B cell (primary cell): ENCODE measurements at places on chromosomes 11 and 22. TPM values are rescaled to one million over a fixed set of nuclear protein-coding genes. Genes with fewer than 3 reads are reported as not detected.

DNA sequence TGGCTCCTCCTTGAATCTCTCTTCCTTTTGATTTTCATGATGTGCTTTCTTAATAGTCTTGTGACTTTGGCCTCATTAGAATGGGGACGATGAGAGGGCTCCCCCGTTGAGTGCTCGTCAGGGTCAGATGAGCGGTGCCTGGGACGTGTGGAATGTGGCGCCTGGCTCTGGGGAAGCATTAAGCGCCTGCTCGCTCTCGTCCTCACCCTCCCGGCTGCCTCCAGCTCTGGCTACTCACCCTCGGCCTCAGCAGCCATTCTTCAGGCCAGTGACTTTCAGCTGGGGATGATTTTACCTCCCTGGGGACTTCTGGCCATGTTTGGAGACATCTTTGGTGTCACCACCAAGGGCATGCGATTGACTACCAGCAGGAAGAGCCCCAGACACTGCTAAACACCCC, 69.7 kb downstream of the RPS6KA4 start:
- H3K4me3 ChIP-seq, result no peak overlapping the region
- no peak for DNase-seq
- no peak overlapping the region for H3K27ac ChIP-seq
- no peaks in the 10 kb centered on the region for H3K36me3 ChIP-seq
- no peaks in the 10 kb centered on the region for H3K4me1 ChIP-seq
- H3K27me3 ChIP-seq, result no peaks in the 10 kb centered on the region

DNA sequence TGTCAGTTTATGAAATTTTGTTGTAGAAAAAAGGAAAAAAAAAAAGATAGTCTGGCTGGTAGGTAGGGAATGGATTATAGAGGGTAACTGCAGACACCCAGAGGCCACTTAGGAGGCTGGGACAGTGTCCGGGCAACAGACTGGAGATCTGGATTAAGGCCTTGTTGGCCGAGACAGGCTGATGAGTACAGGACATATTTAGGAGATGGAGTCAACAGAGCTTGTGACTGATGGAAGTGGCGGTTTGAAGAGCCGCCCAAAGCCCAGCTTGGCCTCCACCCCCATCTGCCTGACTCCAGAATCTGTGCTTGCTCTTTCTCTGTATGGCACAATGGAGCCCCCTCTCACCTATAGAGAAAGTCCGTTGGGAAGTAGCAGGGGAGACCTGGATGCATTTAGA, 7.6 kb downstream of the PLEKHB1 start:
- DNase-seq, result no peak
- no peak overlapping the region for H3K4me3 ChIP-seq
- H3K27me3 ChIP-seq, result no peaks in the 10 kb centered on the region
- H3K36me3 ChIP-seq, result no peaks in the 10 kb centered on the region
- no peak overlapping the region for H3K27ac ChIP-seq
- no peaks in the 10 kb centered on the region for H3K4me1 ChIP-seq

- no peaks in the 10 kb centered on the region for H3K27me3 ChIP-seq
- H3K36me3 ChIP-seq, result no peaks in the 10 kb centered on the region
- H3K27ac ChIP-seq, result no peak overlapping the region
- no peaks in the 10 kb centered on the region for H3K4me1 ChIP-seq
- H3K4me3 ChIP-seq, result no peak overlapping the region
Measured at GRCh38 chr11:62909107-62909894, 11.9 kb downstream of the CHRM1 start.

The GDPD4 gene
- not detected in 2 replicates for polyA plus RNA-seq

DNA sequence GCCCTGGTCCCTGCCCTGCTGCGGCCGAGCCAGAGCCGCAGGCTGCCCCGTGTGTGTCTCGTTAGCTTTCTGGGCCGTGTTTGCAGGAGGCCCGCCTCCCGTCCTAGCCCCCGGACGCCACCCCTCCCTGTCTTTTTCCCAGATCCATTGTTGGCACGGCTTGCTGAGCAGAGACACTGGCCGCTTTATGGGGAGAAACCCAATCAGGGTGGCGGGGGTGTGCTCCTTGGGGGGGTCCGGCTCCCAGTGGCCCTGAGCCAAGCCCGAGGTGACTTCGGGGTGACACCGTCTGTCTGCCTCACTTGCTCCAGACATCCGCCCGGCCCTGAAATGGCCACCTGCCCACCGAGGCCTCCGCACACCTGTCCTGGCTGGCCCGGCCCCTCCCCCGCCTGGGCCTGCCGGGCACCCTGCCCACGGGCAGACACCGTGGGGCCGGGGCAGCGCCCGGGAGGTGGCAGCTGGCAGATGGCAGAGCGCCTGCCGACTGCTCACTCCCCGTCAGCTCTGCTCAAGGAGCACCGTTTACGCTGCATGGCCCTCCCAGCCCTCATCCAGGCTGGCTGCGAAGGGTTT, 43.1 kb upstream of the PPARA start:
- H3K4me3 ChIP-seq, result no peak overlapping the region
- H3K27ac ChIP-seq, result no peak overlapping the region
- H3K36me3 ChIP-seq, result no peaks in the 10 kb centered on the region
- no peaks in the 10 kb centered on the region for H3K27me3 ChIP-seq

- H3K27ac ChIP-seq, result no peak overlapping the region
- H3K36me3 ChIP-seq, result no peaks in the 10 kb centered on the region
- no peak for DNase-seq
- no peaks in the 10 kb centered on the region for H3K27me3 ChIP-seq
- H3K4me1 ChIP-seq, result no peaks in the 10 kb centered on the region
Measured at GRCh38 chr11:111059726-111060125, 185.8 kb upstream of the POU2AF2 start.

DNA sequence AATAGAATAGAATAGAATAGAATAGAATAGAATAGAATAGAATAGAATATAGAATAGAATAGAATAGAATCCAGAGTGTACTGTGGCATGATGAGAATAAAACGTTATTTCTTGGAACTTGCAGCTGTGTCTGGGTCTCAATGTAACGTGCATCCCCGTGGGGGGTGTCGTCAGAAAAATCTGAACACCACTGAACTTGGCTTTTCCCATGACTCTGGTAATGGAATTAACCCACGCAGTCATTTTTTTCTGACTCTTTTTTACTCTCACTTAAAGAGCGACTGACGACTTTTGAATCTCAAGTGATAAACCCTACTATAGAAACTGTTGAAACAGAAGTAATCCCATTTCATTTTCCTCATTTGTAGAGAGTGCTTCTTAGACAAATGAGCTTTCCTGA, 92.4 kb upstream of the BID start:
- no peak overlapping the region for H3K27ac ChIP-seq
- H3K4me1 ChIP-seq, result no peaks in the 10 kb centered on the region
- no peak for DNase-seq

The CNTN5 gene
- polyA plus RNA-seq, result not detected in 2 replicates

The MS4A3 gene
- not detected in 2 replicates for polyA plus RNA-seq

GRCh38 chr11:92306966-92307510, 82.4 kb downstream of the FAT3 start:
- no peaks in the 10 kb centered on the region for H3K27me3 ChIP-seq
- no peak overlapping the region for H3K4me3 ChIP-seq
- no peak overlapping the region for H3K27ac ChIP-seq
- no peak for DNase-seq

DNA sequence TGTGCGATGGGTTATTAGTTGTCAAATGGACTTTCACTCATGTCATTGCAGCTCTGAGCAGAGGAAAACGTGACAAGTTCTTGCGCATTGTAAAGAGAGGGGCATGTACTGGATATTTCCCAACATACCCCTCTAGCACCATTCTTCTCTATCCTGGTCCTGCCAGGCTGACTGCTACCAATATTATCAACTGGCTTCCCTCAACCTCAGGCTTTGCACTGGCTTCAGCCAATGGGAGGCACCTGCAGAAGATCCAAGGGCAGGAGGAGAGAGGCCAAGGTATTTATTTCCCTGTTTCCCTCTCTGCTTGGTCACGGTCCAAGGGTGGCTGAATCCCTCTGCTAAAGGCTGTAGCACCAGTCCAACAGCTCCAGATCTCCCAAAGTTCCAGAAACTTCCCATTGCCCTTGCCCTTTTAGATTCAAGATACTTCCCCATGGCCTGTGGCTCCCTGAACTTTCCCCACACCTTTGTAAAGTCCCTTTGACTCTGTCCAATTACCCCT, 175.6 kb upstream of the NECTIN1 start:
- no peaks in the 10 kb centered on the region for H3K36me3 ChIP-seq
- H3K4me3 ChIP-seq, result no peak overlapping the region
- no peaks in the 10 kb centered on the region for H3K4me1 ChIP-seq

- DNase-seq, result no peak
- H3K4me3 ChIP-seq, result no peak overlapping the region
- no peaks in the 10 kb centered on the region for H3K27me3 ChIP-seq
- no peaks in the 10 kb centered on the region for H3K4me1 ChIP-seq
- H3K36me3 ChIP-seq, result no peaks in the 10 kb centered on the region
- no peak overlapping the region for H3K27ac ChIP-seq
Measured at GRCh38 chr11:126403658-126404057, 48.2 kb downstream of the ST3GAL4 start.

- no peak overlapping the region for H3K27ac ChIP-seq
- H3K4me3 ChIP-seq, result no peak overlapping the region
- H3K27me3 ChIP-seq, result peaks cover 14% of the 10 kb centered on the region
- no peak for DNase-seq
Measured at GRCh38 chr11:124832571-124832970, 32.4 kb upstream of the MSANTD2 start.

DNA sequence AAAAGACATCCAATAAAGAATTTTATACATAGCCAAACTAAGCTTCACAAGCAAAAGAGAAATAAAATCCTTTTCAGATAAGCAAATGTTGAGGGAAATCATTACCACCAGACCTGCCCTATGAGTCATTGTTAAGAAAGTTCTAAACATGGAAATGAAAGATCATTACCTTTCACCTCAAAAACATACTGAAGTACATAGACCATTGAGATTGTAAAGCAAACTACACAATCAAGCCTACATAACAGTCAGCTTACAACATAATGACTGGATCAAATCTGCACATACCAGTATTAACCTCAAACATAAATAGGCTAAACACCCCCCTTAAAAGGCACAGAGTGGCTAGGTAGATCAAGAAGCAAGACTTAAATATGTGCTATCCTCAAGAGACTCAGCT, 501.0 kb upstream of the LUZP2 start:
- H3K27me3 ChIP-seq, result no peaks in the 10 kb centered on the region
- H3K4me1 ChIP-seq, result no peaks in the 10 kb centered on the region

DNA sequence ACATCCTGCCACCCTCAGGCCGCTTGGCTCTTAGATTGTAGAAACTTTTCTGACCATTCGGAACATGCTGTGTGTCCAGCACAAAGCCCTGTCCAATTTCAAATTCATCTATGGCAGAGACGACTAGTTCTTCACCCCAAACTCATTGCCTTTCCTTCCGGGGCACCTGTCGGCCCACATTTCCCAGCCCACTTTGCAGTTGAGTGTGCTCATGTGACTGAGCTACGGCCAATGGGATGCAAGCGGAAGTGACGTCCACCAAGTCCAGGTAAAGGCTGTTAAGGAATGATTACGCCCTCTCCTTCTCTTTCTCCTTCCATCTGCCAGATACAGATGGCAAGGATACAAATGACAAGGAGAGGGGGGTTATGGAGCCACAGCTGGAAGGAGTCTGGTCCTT, 32.5 kb downstream of the SYT13 start:
- no peaks in the 10 kb centered on the region for H3K27me3 ChIP-seq
- no peaks in the 10 kb centered on the region for H3K36me3 ChIP-seq
- no peak overlapping the region for H3K27ac ChIP-seq
- no peak for DNase-seq
- H3K4me3 ChIP-seq, result no peak overlapping the region
- H3K4me1 ChIP-seq, result no peaks in the 10 kb centered on the region

The IGSF22 gene
- 0.36 and 0.91 TPM in 2 replicates for polyA plus RNA-seq

DNA sequence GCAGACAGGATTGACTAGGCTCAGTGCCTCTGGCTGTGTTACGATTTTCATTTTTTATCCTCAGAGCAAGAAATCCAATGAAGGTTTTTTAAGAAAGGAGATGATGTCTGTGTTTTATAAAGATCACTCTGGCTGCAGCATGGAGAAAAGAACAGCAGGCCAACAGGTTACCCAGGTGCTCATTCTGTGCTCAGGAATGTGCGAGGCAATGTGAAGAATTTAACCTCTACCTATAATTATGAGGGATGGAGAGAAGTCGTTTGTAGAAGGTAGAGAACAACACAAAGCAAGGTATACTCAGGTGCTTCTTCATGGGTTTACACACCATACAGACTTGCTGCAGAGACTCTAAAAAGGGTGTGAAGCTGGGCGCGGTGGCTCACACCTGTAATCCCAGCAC, 10.0 kb upstream of the RTCB start:
- no peaks in the 10 kb centered on the region for H3K36me3 ChIP-seq
- no peaks in the 10 kb centered on the region for H3K4me1 ChIP-seq
- H3K27me3 ChIP-seq, result peaks cover 28% of the 10 kb centered on the region
- H3K4me3 ChIP-seq, result no peak overlapping the region
